ENCODE measurements at places on chromosomes 7 and 10.

DNA sequence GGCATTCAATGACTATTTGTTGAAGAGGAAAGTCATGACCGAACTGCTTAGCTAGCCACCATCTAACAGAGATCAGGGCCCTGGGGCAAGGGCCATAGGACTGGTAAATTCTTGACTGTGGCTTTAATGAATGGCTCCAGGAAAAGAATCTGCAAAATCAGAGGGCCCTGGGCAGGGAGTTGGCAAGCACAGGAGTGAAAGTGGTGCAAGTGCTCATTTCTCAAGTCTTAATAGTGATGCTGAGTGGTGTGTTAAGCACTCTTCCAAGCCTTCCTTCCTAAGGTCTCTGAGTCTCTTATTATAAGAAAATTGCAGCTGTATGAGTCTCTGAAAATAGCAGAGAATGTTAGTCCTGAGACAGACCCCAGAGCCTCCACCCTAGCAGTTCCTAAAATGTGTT lies 46.3 kb upstream of the EGR2 start:
- no peak for DNase-seq

DNA sequence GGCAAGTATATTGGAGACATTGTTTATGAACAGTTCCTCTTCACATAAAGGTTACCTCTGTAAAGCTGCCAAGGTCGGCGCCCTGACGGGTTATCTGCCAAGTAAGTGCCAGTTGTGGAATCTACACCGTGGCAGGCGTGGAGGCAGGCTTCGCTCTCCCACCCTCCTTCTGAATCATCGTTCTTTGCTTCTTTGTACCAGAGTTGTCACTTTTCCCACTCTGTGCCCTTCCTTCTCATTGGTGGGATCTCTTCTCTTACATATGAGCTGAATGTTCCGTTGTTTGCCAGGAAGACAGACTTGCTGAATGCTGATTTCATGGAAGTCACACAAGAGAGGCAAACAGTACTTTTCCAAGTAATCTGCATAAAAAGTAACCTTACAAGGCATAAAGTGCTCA lies 40.6 kb upstream of the PTPRZ1 start:
- no peak for DNase-seq

DNA sequence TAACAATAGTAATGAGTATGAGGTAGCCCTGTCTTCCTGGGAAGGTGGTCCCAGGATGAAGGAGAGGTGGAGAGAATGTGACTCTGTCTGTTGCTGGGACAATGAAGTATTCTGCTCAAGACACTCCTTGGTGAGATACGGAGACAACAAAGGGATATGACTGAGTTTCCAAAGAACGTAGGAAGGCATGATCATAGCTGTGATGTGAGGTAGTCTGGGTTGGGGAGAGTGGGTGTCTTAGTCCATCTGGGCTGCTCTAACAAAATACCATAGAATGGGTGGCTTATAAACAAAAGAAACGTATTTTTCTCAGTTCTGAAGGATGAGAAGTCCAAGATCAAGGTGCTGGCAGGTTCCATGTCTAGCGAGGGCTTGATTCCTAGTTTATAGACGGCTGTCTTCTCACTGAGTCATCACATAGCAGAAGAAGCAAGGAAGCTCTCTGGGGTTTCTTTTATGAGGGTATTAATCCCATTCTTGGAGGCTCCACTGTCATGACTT lies 84.9 kb upstream of the RHOBTB1 start:
- DNase-seq = no peak

DNA sequence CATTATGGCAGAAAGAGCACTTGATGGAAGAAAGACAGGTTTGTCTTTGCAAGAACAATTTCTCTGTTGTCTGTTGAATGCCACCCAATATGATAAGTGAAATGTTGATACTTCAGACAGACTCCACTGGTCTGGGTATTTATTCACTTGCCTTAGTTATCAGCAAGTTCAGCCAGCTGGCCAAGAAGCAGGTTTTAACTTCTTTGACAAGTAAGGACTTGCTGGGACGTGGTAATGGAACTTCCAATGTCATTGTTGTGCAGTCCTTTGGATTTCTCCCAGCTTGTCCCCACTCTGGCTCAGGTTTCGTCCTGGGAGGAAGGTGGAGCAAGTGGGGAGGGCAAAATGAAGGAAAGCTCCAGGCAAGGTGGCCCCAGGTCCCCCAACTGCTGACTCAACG lies 497.4 kb downstream of the RPS24 start:
- DNase-seq = no peak

GRCh38 chr10:22679608-22680007 lies 34.8 kb downstream of the PIP4K2A start:
- DNase-seq = no peak

- no peak for DNase-seq
These were observed 89.0 kb downstream of the UNCX start for GRCh38 chr7:1321411-1322239.

DNA sequence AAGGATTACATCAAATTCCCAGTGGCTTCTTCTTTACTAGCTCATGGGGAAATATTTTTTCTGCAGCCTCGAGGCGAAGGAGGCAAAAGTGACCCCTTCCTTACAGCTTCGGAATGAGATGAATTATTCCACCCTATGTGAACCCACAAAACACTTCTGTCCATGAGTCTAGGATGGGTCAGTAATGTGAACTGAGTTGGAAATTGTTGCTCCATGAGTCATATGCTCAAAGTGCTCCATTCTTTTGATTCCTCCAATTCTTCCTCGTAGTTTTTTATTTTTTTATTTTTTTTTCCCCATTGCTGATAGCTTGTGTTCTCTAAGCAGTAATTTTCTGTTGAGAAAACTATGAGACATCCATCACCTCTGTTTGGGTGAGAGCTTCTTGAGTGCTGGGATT lies 31.7 kb upstream of the FAM204A start:
- DNase-seq = no peak

- no peak for DNase-seq
These were observed 58.5 kb upstream of the SMIM30 start for GRCh38 chr7:113176836-113177235.

DNA sequence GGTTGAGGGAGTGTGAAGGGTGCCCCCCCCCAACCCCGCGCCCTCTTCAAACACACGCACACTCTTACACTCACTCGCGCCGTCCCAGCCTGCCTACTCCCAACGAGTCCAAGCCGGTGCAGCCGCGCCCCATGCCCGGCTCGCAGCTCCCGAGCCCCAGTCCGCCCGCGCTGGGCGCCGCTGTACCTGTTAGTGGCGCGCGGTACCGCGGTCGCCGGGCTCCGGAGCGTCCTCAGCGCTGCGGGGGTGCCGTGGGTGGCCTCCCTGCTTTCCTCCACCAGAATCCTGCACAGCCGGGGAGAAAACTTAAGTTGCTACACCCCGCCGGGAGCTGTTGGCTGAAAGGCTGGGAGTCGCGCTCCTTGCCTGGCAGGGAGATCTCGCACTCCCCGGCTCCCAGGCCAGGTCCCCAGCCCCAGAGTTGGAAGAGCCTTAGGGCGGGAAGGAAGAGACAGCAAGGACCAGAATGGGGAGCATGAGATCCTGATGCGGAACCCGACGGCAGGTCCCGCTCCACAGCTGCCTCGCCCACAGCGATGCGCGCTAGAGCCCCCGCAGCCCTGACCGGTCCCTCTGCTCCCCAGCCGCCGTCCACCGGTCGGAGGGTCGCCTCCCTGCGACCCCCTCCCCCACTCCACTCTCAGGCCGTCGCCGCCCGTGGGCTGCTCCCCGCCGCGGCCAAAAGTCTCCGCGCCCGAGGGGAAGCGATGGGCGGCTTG lies 863 bp downstream of the ST8SIA6 start:
- peak; percentile 22 for DNase-seq

Measured in activated effector memory CD4-positive, alpha-beta T cell treated with Interleukin-2 at 50 U/mL for 16 hours (primary cell).